ENCODE measurements at places on chromosomes 7 and 10.

GRCh38 chr7:27890205-27890849 is 150.4 kb downstream of the TAX1BP1 start:
- DNase-seq: no peak

- no peak for DNase-seq
These were observed 56.6 kb upstream of the PTN start for GRCh38 chr7:137399827-137400823.

- no peak for DNase-seq
These were observed 203.8 kb upstream of the ZMIZ1 start for GRCh38 chr10:78864761-78865537.

GRCh38 chr10:27611744-27612550 is 107.8 kb downstream of the RAB18 start:
- DNase-seq: no peak

- DNase-seq: no peak
These were observed 1020.2 kb upstream of the C7orf33 start for GRCh38 chr7:147570390-147570789.

DNA sequence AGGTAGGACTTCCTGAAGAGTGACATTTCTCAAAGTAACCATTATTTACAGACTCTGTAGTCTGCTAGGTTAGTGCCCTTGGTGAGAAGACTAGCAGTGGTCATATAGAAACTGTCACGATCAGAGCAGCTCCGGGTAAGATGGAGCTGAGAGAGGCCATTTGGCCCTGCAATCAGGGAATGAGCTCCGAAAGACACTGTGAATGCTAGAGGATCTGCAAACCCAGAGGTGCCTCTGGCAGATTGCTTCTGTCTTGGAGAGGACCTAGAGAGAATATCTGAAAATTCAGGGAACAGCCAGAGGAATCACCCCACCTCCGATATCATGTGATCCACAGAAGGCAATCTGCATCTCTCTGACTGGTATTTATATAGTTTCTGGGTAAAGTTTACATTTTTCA is 246.9 kb upstream of the KMT2E start:
- DNase-seq: no peak

DNA sequence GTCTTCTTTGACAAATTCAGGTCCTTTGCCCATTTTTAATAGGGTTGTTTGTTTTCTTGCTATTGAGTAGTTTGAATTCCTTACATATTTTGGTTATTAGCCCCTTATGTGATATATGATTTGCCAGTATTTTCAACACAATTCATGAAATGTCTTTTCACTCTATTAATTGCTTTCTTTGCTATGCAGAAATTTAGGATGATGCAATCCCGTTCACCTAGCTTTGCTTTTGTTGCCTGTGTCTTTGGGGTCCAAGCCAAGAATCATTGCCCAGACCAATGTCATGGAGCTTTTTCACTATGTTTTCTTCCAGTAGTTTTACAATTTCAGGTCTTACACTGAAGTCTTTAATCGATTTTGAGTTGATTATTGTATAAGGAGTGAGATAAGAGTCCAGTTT is 154.5 kb downstream of the PAXIP1 start:
- no peak for DNase-seq

DNA sequence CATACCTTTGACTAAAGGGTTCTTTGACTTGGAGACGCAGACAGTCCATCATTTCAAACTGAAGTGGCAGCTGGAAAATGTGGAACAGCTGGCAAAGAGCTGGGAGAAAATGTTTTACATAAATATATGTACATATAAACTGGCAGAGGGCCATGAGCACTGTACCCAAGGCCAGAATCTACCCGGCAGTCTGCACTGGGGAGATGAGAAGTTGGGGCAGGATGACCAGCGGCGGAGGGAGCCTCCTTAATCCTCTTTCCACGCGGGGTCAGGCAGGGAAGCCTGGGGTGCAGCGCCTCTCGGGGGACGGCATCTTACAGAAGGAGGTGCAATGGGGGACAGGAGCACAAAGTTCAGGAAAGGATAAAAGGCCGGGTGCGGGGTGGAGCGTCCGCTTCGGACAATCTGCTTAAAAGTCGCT is 1.3 kb downstream of the GLI3 start:
- no peak for DNase-seq
